Stimulated activated CD4-positive, alpha-beta T cell treated with anti-CD3 and anti-CD28 coated beads, Interleukin-12 subunit alpha, Interleukin-12 subunit beta, amount 100 ng/mL, for 48 hours (primary cell): ENCODE measurements at places on chromosomes 1 and 21.

DNA sequence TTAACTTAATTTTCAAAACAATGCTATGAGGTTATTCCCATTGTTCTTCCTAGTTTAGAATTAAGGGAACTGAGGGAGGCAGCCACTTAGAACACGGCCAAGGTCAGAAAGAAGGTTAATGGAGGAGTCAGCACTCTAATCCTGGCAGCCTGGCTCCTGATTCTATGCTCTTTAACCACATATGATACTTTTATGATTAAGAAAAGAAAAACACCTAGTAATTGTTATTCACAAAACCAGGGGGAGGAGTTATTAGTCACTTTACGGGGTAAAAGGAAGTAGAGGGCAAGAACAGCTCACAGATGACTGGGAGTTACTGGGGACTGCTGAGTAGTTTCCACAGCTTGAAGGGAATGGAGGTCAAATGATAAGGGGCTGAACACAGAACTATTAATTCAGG lies 38.6 kb downstream of the GADD45A start:
- DNase-seq, result peak; percentile 26

- no peak for DNase-seq
Measured at GRCh38 chr1:241711326-241711725, 59.2 kb downstream of the WDR64 start.

DNA sequence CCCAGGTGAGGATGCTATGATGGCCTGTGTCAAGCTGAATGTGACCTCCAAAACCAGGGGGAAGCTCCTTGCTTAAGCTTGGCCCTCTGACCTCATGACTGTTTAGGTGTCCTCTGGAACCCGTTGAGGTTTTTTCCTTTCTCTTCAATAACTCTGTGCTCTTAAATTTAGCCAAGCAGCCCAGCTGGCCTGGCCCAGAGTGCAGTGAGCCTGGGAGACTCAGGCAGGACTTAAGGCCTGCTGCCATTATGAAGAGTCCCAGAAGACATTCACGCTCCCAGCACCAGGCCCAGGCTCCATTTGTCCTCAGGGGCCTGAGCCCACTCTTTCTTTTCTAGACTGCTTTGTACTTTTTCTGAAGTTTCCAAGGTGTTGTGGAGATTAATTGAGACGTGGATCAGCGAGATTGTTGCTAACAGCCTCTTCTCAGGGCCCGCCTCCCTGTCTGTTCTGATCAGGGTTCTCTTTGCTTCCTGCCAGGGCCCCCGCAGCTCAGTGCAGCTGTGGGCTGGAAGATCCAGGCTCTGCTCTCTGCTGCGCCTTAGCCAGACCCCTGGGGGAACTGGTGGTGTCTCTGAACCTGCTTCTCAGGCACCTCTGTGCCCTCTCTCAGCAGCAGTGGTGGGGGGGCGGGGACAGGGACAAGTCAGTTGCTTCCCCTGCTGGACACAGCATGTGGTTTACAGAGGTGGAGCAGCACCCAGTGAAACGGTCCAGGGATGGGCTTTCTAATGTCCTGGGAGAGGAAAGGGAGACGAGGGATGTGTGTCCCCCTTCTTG lies 124.2 kb downstream of the GRIK3 start:
- DNase-seq, result no peak

- no peak for DNase-seq
Measured at GRCh38 chr1:162756523-162756922, 34.0 kb upstream of the HSD17B7 start.

DNA sequence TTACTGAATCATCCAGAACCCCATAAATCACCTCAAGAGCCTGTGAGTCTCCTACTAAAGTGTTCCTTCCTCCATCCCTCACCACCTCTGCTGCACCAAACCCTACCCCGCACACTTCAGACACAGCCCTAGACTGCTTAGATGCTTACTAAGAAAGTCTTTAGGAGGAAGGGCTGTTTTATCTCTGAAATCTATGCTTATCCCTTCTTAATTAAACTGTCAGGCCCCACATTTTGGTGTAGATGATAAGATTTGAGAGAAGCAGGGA lies 216.8 kb upstream of the SGIP1 start:
- DNase-seq, result no peak

- DNase-seq, result no peak
Measured at GRCh38 chr1:197076585-197076984, 9.5 kb upstream of the F13B start.
